NCI-H1417 (cell line): ENCODE measurements at places on chromosomes 5 and 9.
A peak's percentile ranks its signal among the peaks of the same experiment; 100 is the strongest.

- DNase-seq: no peak
Measured at GRCh38 chr9:738209-738915, 103.1 kb upstream of the DMRT1 start.

GRCh38 chr5:180118391-180118791 is 46.8 kb upstream of the RNF130 start:
- DNase-seq: no peak

DNA sequence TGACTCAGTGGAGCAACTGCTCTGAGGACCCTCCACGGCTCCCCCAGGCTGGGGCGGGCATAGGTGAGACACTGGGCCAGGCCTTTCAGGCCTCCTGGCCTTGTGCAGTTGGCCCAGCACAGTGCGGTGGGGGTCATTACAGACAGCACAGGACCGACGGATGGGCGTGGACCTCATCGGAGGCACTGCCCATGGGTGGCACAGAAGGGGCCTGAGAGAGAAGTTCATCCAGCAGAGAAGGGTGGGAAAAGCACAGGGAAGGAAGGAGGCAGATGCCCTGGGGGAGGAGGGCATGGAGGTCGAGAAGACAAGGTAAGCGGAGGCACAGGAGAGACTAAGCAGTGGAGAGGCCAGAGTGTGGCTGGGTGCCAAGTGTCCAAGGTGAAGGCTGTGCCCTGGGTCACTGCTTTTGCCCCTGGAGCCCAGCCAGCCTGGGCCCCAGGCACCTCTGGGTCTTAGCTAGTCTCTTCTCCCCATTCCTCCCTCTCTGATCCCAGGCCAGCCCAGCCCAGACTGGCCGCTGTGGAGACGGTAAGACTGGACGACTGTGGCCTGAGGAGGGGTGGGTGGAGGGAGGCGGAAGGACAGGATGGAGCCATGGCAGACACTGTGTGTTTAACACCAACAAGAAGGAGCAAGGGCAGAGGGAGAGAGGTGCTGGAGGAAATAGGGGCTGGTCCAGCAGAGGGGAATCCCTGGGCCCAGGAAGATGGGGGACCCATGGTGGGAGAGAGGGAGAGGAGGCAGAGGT is 5.7 kb downstream of the IL3 start:
- no peak for DNase-seq

GRCh38 chr9:89793124-89793495 is 188.3 kb downstream of the GADD45G start:
- no peak for DNase-seq

DNA sequence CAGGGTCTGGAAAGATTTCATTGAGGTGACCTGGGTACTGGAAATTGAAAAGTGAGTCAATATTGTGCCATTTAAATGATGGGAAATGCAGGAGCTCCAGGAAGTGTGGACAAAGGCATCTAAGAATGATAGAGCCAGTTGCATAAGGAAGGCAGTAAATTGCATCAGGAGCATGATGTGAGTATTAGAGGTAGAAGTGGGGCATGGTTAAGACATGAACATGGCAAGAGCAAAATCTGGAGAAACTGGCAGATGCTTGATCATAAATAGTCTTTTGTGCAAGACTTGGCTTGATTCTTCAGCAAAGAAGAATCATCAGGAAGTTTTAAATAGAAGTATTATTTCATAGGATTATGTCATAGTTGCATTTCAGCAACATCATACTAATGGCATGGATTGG is 157.4 kb upstream of the PUM3 start:
- no peak for DNase-seq

DNA sequence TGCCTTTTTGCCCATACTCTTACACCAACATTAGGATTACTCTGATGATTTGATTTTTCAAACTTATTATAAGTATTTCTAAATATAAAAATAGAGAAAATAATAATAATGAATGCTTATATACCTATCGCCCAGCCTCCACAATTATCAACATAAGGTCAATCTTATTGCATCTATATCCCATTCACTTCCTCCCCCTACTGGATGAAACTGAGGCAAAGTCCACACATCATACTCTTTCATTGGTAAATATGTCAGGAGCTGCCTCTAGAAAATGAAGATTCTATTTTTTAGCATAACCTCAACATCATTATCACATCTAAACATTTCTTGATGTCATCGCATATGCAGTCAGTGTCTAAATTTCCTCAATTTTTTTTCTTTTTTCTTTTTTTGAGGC is 44.3 kb downstream of the SH3RF2 start:
- no peak for DNase-seq

DNA sequence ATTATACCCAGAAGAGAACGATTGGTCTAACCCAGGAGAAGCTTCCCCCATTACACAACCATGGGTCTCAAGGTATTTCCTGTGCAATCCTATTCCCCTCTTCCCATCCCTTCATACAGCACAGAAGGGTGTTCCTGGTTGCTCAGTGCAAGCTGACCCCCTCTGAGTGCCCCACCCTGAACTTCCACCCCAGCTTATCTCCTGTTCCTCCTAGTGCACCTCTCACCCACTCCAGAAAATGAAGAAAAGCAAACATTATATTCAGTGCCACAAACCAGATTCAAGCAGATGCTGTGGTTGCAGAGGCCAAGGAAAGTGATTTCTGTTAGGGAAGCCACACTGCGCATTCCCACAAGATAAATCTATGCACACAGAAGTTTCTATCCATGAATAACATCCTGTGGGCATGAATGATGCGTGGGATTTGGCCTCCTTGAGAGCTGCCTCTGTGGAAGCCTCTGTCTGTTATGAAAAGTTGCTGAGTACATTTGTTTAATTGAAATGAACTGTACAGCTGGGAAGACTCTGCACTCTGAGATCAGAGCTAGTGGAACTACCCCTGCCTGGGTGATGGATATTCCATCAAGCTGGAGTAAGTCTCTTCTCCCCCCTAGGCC is 2.2 kb upstream of the OR2S2 start:
- DNase-seq: no peak

DNA sequence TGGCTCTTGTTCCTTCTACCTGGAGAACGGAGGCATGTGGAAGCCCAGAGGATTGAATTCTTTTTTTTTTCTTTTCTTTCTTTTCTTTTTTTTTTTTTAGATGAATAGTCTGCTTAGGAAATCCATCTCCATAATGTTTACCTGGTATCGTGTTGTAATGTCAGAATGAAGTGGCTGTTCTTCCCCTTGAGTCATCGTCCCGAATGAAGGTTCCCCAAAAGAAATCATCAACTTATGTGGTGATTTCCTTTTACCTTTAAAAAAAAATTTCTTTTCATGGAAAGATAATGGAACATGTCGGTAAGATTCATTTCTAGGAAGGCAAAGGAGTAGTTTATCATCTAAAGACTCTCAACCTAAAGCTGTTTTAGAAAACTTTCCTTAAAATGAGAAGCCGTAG is 59.7 kb downstream of the DOCK8 start:
- no peak for DNase-seq

DNA sequence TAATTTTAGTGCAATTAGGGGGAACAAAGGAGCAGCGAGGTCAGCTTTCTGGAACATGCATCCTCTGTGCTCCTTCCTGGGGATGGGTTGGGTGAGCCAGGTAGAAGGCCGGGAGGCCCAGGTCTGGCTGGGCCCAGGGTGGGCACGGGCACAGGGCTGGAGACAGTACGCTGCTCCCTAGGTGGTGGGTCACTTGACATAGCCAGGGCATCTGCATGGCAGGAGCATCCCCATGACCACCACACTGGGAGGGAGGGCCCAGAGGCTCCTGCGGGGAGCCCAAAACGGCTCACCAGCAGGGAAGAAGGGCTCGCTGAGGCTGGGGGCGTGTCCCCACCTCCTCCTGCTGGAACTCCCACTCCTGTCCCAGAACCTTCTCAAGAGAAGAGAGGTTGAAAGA is 216.8 kb downstream of the NXNL2 start:
- no peak for DNase-seq

DNA sequence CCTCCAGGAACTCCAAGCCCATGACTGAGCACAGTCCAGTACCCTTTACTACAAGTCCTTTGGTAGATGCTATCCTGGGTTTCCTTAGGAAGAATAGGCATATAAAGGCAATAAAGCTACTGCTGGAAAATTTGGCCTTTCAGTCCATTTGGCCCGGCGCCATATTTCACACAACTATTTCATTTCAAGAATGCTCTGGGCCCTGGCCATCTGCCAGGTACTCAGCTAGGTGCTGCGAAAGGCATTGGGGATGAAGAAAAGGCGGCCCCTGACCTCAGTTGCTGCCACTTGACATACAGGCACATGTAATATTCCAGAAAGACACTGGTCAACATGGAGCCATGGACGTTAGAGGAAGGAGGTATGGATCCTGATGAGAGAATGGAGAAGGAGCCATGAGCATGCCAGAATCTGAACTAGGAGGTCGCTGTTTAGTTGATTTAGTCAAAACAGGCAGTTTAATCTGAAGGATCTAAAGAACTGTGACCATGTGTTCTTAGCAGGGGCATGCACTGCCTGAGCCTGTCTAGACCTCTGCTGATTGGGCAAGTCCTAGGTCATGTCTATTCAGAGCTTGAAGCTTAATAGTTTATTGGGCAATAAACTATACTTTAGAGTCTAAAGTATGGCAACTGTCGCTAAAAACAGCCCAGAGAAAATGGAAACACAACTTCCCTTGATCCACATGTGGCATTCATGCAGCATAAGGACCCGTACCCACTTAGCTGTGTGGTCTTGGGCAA is 149.3 kb downstream of the MELK start:
- DNase-seq: peak; percentile 48

DNA sequence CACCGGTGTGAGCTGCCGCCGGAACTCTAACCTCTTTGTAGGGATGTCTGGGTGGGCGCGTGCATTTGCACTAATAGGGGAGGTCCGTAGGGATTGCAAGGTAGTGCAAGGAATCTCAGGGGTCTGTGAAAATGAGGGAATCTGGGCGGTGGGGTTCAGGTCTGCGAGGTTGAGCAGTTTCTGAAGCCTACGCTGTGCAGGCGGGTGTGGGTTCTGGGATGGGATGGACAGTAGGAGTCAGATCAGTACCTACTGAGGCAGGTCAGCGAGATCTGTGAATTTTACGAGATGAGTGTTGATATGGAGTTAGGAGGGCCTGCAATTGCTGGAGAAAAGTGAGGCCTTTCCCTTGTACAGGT is 856 bp upstream of the ATOSB start:
- DNase-seq: no peak

- no peak for DNase-seq
Measured at GRCh38 chr9:26346942-26347477, 545.6 kb downstream of the CAAP1 start.

GRCh38 chr9:3285365-3286161 is 240.2 kb downstream of the RFX3 start:
- DNase-seq: no peak

GRCh38 chr5:135223891-135224625 is 175.0 kb downstream of the MACROH2A1 start:
- DNase-seq: no peak

DNA sequence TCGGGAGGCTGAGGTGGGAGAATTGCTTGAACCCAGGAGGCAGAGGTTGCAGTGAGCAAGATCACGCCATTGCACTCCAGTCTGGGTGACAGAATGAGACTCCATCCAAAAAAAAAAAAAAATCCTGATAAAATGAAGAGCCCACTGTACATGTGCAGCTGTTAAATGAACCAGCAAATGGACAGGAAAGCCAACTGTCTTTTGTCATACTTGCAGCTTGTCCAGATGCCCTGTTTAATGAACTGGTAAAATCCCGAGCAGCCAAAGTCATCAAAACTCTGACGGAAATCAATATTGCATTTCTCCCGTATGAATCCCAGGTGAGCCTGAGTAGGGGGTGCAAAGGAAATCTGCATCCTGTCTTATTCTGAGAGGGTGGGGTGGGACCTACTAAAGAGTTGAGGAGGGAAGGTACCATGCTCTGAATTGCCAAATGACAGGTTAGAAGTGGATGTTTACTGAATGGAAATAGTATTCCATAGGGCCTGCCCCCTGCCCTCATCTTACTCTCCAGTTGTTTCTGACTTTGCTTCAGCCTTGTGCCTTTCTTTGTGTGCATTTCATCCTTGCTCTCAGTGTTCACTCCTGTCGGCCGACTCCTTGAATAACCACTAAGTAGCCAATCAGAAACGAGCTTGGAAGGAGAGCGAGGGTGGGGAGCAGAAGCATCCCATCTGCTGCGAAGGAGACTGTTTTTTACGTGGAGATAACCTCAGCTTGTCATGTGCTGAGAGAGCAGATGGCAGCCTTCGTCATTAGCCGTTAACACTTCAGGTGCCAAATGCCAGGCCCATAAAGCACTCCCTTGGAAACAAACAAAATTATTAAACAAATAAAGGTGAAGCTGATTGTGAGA is 45.7 kb upstream of the CFAP157 start:
- peak; percentile 85 for DNase-seq

GRCh38 chr9:68584189-68585033 is 43.7 kb upstream of the TMEM252 start:
- peak; percentile 78 for DNase-seq

GRCh38 chr5:111776913-111777781 is 20.2 kb upstream of the NREP start:
- DNase-seq: no peak

- no peak for DNase-seq
Measured at GRCh38 chr5:55039843-55040242, 15.8 kb downstream of the GZMK start.

- peak; percentile 2 for DNase-seq
Measured at GRCh38 chr9:13728131-13728530, 448.6 kb upstream of the MPDZ start.

DNA sequence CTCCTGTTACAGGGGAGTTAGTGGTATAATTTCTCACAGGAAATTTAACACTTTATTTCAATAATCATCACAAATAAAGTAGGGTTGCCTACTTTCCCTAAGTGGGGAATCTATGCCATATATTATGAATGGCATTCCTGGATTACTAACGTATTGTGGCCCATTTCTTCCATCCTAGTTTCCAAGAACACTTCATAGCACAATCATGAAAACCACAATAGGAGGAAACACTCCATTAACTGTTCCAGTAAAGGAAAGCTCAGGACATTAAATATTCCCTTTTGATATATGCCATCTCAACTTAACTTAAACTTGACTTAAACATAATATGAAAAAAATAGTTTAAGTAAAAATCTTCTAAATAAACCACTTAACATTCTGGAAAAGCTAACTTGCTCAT is 2.1 kb downstream of the CPLANE1 start:
- no peak for DNase-seq

GRCh38 chr9:114501796-114502682 is 3.2 kb downstream of the WHRN start:
- peak; percentile 93 for DNase-seq

- no peak for DNase-seq
Measured at GRCh38 chr5:639584-640213, 27.6 kb downstream of the CEP72 start.

GRCh38 chr5:137621306-137621705 is 114.6 kb downstream of the KLHL3 start:
- DNase-seq: no peak

DNA sequence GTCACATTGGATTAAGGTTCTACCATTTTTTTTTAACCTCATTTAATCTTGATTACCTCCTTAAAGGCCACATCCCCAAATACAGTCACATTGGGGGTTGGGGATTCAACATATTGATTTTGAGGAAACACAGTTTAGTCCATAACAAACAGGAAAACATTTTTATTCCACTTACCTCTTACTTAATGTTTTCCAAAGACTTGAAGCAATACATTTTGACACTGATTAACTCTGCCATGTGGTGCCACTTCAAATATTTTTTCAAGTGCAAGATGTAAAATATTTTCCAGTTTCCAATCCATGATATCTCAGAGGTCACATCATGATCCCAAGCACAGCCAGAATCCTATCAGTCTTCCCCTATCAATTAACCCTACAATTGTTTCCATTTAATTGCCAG is 548.0 kb downstream of the CSNK1G3 start:
- DNase-seq: no peak

GRCh38 chr5:39175273-39175955 is 43.9 kb downstream of the FYB1 start:
- no peak for DNase-seq

- peak; percentile 57 for DNase-seq
Measured at GRCh38 chr5:25713259-25713658, 1068.5 kb upstream of the CDH10 start.
